ENCODE measurements at places on chromosomes 3 and 15. TPM values are rescaled to one million over a fixed set of nuclear protein-coding genes. Genes with fewer than 3 reads are reported as not detected.
A peak's percentile ranks its signal among the peaks of the same experiment; 100 is the strongest.

Gene TERC
- total RNA-seq: 204 TPM

Gene PLSCR2
- not detected for total RNA-seq

DNA sequence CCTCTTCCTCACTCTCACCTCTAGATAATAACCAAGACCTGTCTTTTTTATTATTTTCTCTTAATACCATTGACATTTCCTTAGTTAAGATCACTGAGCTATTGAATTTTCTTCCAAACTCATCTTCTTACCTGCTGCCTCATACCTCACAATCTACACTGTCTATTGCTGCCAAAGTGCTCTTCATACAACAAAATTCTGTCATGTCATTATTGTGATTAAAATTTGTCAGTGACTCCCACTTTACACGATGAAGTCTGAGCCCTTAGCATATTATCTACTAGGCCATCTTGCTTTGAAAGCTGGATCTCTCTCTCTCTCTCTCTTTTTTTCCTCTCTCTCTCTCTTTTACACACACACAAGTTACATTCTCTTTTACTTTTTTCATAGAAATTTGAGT is 73.3 kb downstream of the NSUN3 start:
- no peak for DNase-seq

- DNase-seq: peak; percentile 90
Observed at GRCh38 chr3:184186184-184186901, at the start of gene ABCF3. Gene ABCF3 (plus strand): TSS chr3:184186199. CDS start chr3:184186208, 9 bp downstream.
